ENCODE measurements at places on chromosomes 4 and X. TPM values are rescaled to one million over a fixed set of nuclear protein-coding genes. Genes with fewer than 3 reads are reported as not detected.

DNA sequence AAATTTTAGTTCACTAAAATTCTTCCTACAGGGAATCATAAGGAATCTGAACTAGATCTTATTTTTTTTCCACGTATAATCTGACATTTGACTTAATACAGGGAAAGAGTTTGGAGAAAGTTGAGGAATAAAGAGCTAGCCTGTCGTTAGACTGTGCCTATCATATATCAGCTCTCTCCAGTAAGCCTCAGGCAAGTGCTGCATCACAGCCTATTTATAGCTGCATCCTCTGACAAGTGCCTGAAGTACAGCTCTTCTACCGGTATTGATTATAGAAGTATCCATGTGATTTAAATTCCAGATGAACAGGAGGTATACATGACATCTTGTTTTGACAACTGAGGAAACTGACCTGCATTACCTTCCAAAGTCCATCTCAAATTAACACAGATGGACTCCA, 248.9 kb downstream of the TLL1 start:
- no peak for DNase-seq

Gene EMCN
- total RNA-seq = 23.9 TPM

GRCh38 chr4:145781351-145781750, 101.4 kb downstream of the C4orf51 start:
- no peak for DNase-seq

GRCh38 chr4:64158648-64159326, 250.5 kb downstream of the TECRL start:
- DNase-seq = no peak

GRCh38 chr4:121472937-121473721, 92.3 kb upstream of the QRFPR start:
- no peak for DNase-seq

GRCh38 chrX:83469551-83469950, 38.5 kb upstream of the POU3F4 start:
- no peak for DNase-seq

All from breast epithelium (tissue), 4 donors.